ENCODE measurements at places on chromosomes 3 and 15.

- no peak for DNase-seq
Observed at GRCh38 chr3:74001436-74001835, 376.7 kb upstream of the PDZRN3 start.

DNA sequence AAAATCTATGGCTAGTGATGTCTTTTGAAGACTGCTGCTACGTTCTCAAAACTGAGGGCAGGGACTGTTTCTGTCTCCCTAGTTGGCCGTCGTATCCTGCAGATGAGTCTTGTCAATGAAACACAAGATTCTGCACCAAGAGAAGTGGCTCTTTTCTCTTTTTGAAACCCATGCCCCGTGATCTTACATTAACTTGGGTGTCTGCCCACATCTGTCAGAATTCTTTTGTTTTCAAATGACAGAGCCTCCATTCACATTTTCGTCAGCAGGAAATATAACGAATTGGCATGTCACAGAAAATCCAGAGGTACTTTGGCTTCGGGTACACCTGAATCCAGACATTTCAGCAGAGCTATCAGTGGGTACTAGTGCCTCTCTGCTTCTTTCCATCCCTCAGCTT is 331.3 kb upstream of the PROK2 start:
- no peak for DNase-seq

GRCh38 chr3:141384575-141384974 is 16.3 kb downstream of the ZBTB38 start:
- DNase-seq = no peak

GRCh38 chr15:43977072-43977884 is 150.5 kb downstream of the WDR76 start:
- no peak for DNase-seq

- DNase-seq = no peak
Observed at GRCh38 chr3:141059816-141060215, 8.7 kb downstream of the SPSB4 start.

All from H54 (cell line).